ENCODE measurements at places on chromosomes 2 and 18. TPM values are rescaled to one million over a fixed set of nuclear protein-coding genes. Genes with fewer than 3 reads are reported as not detected.

The ETAA1 gene
- 17.2 TPM for total RNA-seq

The SLC40A1 gene
- total RNA-seq, result 452 TPM

The CENPA gene
- not detected for total RNA-seq

The LBX2 gene
- total RNA-seq, result 0.22 TPM

The NYAP2 gene
- not detected for total RNA-seq

The ASTL gene
- total RNA-seq, result 0.72 TPM

The ST8SIA5 gene
- not detected for total RNA-seq

The AFF3 gene
- total RNA-seq, result 25.7 TPM

The GREB1 gene
- total RNA-seq, result 219 TPM

The FKBP7 gene
- total RNA-seq, result 43.3 TPM

The KLHL30 gene
- not detected for total RNA-seq

The RGPD4 gene
- not detected for total RNA-seq

The IL1B gene
- total RNA-seq, result 2.0 TPM

The GALNT14 gene
- 1.5 TPM for total RNA-seq

The RIF1 gene
- total RNA-seq, result 49.6 TPM

DNA sequence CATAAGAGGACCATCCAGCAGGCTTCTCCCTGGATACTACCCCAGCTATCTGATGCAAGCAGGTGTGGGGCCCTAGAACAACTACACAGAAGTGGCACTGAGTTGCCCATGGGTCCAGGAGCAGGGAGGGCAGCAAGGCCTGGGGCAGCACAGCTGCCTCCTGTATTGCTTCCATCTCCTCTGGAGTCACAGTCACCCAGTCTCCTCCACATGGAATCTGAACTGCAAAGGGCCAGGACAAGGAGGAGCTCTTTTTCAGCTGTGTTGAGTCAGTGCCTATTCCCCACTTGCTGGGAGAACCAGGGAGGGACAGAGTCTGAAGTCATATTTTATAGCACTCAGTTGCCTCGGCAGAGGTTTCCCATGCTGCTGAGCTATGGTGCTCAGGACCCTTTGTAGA is 67.9 kb upstream of the ALPP start:
- DNase-seq, result no peak

- no peak for DNase-seq
Observed at GRCh38 chr2:229246334-229246733, 24.8 kb downstream of the PID1 start.

DNA sequence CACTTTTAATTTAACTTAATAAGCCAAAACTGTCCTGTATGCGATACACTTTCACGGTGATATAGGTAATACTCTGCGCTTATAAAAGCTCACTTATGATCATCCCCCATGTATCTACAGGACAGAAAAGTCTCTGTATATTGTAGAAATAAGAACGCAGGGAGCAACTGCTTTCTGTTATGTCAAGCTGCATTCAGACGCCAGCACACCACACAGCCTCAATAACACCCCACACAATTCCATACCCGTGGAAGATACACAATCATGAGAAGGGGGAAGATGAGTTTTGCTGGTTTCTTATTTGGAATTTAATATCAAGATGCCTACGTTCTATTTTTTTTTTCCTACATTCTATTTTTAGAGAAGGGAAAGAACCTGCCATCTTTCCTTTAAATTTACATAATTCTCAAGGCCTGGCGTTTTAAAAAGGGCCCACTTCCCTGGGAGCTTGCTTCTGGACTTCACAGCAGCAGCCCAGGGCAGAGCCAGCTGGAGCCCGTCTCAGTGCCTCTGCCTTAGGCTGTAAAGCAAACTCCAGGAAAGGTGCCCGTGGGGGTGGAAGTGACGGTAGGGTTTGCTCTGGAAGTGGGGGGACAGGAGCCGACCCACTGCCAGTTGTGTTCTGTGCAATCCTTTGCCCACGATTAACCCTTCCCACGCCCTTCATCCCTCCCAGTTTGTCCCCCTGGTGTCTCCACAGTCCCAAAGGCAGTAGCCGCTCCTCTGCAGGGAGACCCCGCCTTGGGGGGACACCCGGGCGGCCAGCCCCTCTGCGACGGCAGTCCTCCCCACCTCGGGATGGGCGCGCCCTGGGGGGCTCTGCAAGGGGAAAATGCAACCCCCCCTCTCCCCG is 5.3 kb downstream of the PTGR3 start:
- DNase-seq, result no peak

DNA sequence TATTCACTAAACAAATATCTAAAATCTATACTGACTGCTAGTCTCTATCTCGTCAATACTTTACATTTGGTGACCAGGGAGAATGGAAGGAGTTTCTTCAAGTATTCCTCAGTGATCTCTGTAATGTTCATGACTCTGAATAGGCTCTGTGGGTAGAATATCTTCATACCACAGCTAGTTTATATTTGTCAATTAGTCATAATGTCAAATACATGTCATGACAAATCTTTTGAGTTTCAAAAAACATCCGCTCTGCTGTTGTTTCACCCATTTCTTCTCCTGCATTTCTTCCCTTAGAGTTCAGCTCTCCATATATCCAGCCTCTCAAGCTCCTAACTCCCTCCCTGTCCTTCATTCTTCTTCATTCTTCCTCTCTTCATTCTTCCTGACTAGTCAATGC is 206.5 kb upstream of the FANCL start:
- DNase-seq, result no peak

DNA sequence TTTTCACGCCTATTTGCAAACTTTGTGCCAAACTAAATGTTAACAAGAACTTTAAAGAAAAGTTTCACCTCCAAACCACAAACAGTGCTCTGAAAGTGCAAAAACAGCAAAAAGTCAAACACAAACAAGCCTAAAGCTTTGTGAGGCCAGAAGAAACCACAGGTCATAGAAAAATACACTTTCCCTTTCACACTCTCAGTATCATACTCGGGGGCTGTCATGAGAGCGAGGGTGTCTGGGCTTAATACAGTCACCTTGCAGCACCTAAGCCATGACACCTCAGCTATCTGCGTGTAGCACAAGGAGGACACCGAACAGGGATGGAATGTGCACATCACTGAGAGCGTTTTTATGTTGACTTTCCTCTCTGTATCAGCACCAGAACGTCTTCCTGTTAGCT is 26.6 kb upstream of the SEH1L start:
- DNase-seq, result no peak

- DNase-seq, result peak; percentile 75
Observed at GRCh38 chr2:219308142-219309101, 779 bp downstream of the PTPRN start.

DNA sequence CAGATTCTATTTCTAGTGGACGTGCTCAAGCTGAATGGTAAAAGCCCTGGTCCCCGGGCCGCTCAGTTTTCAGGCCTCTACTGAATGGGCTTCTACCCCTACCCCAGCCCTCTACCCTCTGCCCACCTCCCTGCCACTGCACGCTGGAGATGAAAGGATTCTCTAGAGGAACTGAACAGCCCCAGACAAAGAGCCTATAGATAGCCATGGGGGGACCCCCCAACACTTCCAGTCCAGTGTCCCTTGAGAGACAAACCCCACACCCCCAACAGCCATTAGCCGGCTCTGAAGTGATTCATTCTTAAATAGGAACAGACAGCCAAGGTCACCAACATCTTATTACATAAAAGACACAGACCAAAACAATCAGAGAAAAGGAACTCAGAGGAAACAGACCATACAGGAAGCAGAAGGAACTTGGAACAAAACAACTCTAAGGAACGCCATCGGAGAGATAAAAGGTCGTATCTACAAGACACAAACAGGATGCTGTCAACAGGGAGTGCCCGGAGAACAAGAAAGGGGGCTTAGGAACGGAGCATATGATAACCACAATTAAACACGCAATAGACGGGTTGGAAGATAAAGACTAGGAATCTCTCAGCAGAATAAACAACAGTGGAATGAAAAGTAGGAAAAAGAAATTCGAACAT is 23.5 kb downstream of the TMEM37 start:
- DNase-seq, result no peak

DNA sequence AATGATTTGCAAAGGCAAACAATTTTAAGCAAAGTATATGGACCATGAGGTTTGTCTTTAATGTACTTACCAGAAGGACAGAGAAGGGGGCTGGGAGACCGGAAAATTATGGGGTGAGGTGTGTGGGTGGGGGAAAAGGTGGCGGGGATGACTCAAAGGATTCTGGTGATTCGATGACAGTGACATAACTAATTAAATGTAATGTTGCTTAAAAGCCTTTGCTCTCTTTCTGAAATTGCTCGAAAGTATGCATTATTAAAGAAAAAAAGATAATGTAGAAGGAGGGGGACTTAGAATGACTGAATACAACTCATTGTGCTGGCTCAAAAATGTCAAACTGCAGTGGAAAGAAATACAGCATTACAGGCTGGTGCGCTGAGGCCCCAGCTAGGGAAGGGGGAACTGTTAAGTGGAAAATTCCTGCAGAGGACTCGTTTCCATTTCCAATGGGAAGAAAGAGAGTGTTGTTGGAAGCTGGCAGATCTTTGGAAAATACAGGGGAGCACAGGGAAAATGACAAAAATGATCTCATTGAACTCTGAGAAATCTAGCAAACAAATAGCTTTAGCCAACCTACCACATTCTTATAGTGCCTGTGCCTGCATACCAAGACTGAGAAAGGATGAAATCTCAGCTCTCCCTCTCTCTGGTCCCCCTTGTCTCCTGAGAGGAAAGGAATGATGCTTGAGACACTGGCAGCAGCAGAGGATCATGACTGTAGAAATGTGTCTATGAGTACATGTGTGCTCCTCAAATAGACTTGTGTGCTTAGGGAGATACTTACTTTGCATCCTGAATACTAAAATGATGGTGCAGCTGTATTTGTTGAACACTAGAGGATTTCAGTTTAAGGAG is 632.4 kb downstream of the NYAP2 start:
- DNase-seq, result no peak

- DNase-seq, result no peak
Observed at GRCh38 chr18:6219116-6219717, 195.5 kb downstream of the L3MBTL4 start.

DNA sequence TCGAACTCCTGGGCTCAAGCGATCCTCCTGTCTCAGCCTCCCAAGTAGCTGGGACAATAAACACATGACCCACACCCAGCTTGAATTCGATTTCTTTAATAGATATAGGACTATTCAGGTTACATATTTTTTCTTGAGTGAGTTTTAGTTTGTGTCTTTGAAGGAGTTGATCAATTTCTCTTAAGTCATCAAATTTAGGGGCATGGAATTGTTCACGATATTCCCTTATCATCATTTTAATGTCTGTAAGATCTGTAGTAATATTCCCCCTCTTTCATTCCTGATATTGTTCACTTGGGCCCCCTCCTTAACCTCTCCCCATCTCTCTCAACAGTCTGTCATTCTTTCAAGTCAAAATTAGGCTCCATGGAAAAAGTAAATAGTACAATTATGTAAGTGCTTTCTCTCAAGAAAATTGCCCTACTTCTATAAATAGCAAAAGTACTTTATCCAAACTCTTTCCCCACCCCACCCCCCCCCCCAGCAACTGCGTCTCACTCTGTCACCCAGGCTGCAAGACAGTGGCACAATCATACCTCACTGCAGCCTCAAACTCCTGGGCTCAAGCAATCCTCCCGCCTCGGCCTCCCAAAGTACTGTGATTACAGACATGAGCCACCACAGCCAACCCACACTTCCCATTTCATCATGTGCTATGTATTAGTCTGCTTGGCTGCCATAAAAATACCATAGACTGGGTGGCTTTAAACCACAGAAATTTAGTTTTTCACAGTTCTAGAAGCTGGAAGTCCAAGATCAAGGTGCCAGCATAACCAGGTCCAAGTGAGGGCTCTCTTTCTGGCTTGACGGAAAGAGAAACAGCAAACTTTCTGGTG is 20.1 kb downstream of the WDR33 start:
- DNase-seq, result no peak

GRCh38 chr2:238202326-238203093 is 985 bp downstream of the ILKAP start:
- DNase-seq, result no peak

GRCh38 chr2:61456746-61457420 is 14.0 kb downstream of the USP34 start:
- no peak for DNase-seq

- no peak for DNase-seq
Observed at GRCh38 chr2:95350774-95351597, 51.5 kb upstream of the FAHD2A start.

GRCh38 chr2:173652767-173653431 is 298.2 kb downstream of the CDCA7 start:
- no peak for DNase-seq

- DNase-seq, result no peak
Observed at GRCh38 chr18:40672590-40672989, 1282.4 kb upstream of the PIK3C3 start.

GRCh38 chr2:142946941-142947340 is 69.5 kb downstream of the KYNU start:
- no peak for DNase-seq

GRCh38 chr18:76451396-76452331 is 43.4 kb downstream of the ZNF516 start:
- peak; percentile 39 for DNase-seq

- no peak for DNase-seq
Observed at GRCh38 chr2:81714817-81715216, 1410.3 kb upstream of the LRRTM1 start.

GRCh38 chr2:33796511-33796910 is 197.4 kb upstream of the FAM98A start:
- no peak for DNase-seq

- no peak for DNase-seq
Observed at GRCh38 chr2:142873831-142874287, 3.6 kb upstream of the KYNU start.

DNA sequence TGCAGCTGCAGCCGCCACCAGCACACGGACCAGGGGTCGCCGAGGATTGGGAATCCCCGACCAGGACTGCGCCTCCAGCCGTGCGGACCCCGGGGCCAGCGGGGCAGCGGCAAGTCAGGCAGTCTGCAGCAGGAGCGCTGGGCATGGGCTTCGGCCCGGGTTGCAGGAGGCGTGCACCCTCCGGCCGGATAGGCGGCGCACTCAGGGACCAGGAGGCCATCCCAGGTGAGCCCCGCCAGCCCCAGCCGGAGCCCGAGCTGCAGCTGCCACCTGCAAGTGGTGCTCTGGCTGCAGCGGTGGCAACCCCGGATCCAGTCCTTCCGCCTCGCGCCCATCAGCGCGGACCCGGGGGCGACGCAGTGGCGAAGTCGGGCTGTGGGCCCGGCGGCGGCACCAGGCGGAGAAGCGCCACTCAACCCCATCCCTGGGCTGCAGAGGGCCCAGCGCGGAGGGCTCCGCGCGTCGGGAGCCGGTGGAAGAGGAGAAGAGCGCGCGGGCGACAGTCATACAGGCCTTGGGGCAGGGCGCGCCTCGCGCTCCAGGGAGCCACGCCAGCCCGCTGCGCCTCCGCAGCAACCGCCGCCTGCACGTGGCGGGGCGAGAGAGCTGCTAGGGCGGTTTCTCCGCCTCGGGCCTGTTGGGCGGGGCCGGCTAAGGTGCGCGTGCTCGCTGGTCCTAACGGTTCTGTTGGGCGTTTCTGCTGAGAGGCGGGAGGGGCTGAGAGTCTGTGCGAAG is 73.8 kb downstream of the RPIA start:
- DNase-seq, result no peak
